Activated CD4-positive, alpha-beta T cell treated with anti-CD3 and anti-CD28 coated beads, Interleukin-2, amount 50 U/mL, for 16 hours (primary cell): ENCODE measurements at places on chromosomes 11 and 22.
A peak's percentile ranks its signal among the peaks of the same experiment; 100 is the strongest.

GRCh38 chr11:2536440-2536989, 91.7 kb downstream of the KCNQ1 start:
- DNase-seq, result no peak

GRCh38 chr22:42785706-42786499, 65.2 kb upstream of the A4GALT start:
- no peak for DNase-seq

DNA sequence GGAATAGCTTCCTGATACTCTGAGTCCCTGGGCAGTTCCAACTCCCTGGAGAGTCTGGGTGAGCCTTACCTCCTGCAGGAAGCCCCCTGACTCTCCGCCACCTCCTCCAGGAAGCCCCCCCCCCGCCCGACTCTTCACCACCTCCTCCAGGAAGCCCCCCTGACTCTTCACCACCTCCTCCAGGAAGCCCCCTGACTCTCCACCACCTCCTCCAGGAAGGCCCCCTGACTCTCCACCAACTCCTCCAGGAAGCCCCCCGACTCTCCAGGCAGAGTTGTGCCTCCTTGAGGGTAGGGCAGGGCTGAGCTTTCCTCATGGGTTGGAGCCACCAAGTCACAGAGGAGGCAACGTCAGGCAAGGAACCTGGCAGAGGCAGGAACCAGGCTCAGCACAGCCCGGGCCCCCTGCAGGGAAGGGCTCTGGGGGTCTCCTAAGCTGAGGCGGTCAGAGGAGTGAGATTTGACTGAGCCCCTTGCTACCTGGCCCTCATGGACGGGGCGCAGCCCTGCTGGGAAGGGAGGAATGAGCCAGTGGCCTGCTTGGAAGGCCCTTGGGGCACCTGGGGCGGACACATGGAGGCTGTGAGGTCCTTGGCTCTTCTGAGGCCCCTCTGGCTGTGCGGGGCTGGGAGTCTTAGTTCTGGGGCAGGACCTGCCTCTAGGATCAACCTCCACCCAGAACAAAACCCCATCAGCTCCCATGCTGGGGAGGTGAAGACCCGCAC, 18.1 kb downstream of the MRGPRG start:
- no peak for DNase-seq

DNA sequence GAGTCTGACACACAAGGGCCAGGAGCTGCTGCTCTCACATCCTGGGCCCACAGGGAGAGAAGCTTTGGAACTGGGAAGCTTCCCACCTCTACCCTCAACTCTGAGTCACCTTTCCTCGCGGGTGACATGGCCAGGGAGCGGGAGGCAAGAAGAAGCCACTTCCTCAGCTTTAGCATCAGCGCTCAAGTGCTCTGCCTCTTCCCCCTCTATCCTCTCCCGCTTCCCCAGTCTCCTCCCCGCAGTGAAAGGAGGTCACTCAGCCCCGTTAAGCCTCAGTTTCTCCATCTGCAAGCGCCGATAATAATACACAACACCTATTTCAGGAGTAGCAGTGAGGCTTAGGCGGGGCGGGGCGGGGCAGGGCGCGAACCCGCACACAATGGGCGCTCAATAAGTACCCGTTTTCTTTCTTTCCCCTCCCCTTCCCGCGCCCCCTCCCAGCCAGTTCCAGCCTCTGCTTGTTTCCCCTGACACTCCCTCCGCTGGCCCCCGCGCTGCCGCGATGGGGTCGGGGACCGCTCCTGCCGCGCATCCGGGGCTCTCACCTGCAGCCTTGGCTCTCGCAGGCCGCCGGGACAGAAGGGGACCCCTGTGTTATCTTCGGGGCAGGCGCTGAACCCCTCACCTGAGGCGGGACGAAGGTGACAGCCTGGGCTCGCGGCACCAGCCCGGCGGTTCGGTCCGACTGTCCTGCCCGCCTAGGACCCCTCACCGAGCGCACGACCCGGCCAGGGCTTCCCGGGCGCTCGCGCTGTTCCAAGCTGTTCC, 892 bp downstream of the GDPD5 start:
- DNase-seq, result no peak

DNA sequence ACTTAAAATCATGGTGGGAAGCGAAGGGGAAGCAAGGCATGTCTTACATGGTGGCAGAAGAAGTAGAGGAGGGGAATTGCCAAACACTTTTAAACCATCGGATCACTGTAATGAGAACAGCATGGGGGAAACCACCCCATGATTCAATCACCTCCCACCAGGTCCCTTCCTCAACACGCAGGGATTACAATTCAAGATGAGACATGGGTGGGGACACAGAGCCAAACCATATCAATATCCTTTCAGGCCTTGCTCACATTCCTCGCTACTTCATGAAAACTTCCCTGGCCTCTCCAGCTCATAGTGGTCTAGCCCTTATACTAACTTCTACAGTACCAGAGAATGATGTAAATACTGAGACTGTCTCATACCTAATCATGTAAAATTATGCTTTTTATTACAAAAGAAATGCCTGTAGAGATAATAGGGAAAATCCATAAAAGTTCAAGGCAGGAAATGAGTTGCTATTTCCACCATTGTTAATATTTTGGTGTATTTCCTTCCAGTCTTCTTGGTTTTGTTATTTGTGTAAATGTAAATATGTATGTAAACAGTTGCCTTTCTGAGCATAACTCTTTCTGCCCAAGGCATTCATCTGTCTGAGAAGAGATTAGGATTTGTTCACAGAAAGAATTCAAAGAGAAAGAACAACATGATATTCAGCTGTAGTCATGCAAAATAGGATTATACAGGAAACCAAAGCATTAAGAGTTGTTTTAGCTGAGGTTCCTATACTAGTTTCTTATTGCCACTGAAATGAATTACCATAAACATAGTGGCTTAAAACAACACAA, 104.3 kb upstream of the LDLRAD3 start:
- no peak for DNase-seq

GRCh38 chr11:68792400-68792966, 41.2 kb upstream of the TESMIN start:
- DNase-seq, result no peak

DNA sequence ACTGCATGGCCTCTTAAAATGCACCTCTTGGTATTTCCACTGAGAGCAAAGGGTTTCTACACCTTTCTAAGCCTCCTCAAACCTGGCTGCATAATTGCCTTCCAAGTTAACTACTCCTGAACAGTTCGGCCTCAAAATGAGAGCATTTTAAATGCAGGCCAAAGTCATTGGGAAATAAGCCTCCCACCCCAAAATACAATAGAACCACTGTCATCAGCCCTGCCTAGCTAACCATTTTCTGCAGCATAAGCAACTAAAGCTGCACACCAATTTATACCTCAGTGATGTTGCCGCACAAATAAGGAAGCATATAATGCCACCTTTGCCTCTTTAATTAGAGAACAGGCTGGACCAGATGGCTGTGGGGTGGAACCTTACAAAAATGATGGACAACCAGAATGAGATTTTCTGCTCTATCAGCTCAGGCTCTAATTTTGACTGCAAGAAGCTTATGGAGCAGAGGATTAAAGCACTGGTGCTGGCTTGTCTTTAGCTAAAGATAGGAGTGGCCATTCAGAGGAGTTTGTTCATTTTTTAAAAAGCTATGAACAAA, 4.3 kb downstream of the TOB2 start:
- no peak for DNase-seq

DNA sequence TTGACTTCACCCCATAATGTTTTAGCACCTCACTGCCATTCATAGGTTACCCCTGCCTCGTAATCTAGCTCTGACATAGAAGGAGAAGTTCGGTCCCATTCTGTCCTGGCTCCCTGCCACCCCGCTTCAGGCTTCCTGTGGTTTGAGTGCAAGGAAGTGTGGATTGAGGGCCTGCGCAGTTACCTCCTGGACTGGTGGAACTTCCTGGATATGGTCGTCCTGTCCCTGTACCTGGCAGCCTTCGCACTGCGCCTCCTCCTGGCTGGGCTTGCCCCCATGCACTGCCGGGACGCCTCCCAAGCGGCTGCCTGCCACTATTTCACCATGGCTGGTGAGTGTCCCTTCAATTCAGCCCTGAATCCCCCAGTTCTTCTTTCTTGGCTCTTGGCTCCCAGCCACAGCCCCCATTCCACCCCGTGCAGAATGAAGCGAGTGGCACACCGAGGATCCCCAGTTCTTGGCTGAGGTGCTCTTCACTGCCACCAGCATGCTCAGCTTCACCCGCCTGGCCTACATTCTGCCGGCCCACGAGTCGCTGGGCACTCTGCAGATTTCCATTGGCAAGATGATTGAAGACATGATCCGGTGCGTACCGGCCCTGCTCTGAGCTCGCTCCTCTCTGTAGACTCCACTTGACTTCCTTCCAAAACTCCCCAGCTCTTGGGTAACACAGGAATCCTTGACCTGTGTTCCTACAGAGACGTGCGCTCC, 15.4 kb downstream of the ART5 start:
- DNase-seq, result no peak

GRCh38 chr22:45254789-45255278, 14.1 kb upstream of the KIAA0930 start:
- DNase-seq, result peak; percentile 79

DNA sequence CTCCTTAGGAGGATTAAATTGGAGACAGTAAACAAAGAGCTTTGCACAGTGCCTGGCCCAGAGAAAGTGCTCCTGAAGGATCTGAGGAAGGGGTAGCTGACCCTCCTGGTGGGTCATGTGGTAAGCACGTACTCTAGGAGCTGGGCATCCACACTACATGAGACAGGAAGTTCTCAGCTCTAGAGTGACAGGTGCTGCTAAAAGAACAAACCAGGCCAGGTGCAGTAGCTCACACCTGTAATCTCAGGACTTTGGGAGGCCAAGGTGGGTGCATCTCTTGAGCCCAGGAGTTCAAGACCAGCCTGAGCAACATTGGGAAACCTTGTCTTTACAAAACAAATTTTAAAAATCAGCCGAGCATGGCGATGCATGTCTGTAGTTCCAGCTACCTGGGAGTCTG, 13.1 kb downstream of the SLC43A1 start:
- DNase-seq, result no peak

- DNase-seq, result no peak
These were observed 5.2 kb upstream of the PES1 start for GRCh38 chr22:30596886-30597285.

- DNase-seq, result peak; percentile 76
These were observed at the start of gene RDX for GRCh38 chr11:110296226-110297075. Gene RDX (minus strand): TSS chr11:110296614. CDS start chr11:110279692, 16,922 bp downstream.

- DNase-seq, result no peak
These were observed 63.4 kb downstream of the MYO7A start for GRCh38 chr11:77191429-77191822.

DNA sequence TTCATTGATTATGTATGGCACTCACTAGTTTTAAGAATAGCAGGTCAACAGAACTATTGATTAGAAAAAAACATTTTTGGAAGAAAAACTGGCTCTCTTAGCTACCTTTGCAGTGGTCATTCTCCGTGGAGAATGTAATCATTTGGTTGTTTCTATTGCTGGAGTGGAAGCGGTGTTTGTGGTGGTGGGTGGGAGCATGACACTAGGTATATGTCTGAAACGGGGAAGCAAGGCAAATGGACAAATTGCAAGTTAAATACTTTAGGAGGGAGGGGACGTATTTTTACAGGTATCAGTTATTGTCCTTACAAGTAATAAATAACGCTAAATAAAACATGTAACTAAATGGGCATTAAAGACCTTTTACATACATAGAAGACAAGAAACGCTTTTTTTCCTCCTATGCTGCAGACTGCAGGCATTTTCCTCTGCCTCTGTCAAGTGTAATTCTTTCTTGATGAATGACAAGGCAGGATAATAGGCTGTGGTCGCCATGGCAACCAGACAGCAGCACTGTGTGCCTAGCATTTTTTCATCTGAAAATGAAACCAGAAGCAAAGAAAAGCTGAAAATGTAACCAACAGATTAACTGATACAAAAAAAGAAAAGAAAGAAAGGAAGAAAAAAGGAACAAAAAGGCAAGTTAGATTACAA, 46.2 kb downstream of the BLID start:
- no peak for DNase-seq

- peak; percentile 50 for DNase-seq
These were observed 59.8 kb upstream of the WNT7B start for GRCh38 chr22:46036558-46037408.

- DNase-seq, result peak; percentile 6
These were observed 24.7 kb upstream of the BAIAP2L2 start for GRCh38 chr22:38135133-38135706.

GRCh38 chr22:48332438-48333322, 1495.0 kb downstream of the BRD1 start:
- no peak for DNase-seq

- no peak for DNase-seq
These were observed 91.7 kb upstream of the E2F8 start for GRCh38 chr11:19332476-19332875.

DNA sequence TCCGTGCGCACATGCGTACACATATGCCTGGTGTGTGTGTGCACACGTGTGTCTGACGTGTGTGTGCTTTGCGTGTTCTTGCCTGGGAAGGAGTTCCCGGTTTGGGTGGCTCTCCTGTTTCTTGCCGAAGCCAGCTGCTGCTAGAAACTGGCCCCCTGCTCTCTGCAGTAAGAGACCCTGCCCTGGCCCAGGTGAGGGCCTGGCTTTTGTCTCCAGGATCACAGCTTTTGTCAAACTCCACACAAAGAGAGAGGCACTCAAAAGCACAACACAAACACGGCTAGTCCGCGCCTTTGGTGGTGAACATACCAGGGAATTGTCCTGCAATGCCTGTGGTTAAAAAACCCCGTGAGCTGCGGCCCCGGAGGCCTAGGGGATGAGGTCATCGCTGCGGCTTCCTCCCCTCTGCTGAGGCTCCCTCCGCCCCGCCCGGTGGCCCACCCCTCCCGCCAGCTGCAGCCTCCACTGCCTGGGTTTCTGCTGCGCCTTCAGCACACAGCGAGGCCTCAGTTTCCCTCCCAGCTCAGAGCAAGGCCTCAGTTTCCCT, 88.9 kb downstream of the KCNQ1 start:
- DNase-seq, result no peak

DNA sequence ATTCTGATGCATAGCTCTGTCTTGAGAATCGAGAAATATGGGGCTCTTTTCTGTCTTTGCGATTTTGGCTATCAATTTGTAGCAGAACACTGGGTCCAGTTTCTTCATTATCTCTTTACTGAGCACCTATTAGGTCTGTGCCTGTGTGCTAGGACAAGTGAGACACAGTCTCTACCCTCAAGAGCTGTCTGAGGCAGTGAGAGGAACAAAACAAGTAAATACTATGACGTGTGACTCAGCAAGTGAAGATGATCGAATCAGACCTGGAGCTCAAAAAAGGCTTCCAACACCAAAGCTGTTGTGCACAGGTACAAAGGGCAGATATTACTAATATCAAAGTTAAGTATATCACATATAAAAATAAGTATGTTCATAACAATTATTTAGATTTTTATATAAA, 52.4 kb downstream of the LGR4 start:
- DNase-seq, result no peak

GRCh38 chr22:27197052-27197451, 539.7 kb downstream of the MIAT start:
- DNase-seq, result no peak

DNA sequence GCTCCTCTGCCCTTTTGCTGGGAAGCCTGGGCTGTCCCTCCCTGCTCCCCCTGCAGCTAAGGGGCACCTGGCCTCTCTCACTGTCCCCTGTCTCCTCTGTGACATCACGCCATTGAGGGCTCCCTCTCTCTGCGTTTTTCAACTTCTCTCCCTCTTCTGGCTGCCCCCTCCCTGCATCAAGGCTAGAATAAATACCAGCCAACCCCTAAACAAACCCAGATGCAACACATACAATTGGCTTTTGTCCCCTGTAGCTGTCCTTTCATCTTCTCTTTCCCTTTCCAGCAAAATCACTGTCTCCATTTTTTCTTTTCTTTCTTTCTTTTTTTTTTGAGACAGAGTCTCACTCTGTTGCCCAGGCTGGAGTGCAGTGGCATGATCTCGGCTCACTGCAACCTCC, 3.3 kb upstream of the MIEF1 start:
- no peak for DNase-seq
